ENCODE measurements at places on chromosomes 2 and 18.

GRCh38 chr2:38279201-38279600 lies 97.9 kb downstream of the ATL2 start:
- no peak for DNase-seq

- DNase-seq, result no peak
Measured at GRCh38 chr18:70414315-70414900, 125.6 kb downstream of the SOCS6 start.

DNA sequence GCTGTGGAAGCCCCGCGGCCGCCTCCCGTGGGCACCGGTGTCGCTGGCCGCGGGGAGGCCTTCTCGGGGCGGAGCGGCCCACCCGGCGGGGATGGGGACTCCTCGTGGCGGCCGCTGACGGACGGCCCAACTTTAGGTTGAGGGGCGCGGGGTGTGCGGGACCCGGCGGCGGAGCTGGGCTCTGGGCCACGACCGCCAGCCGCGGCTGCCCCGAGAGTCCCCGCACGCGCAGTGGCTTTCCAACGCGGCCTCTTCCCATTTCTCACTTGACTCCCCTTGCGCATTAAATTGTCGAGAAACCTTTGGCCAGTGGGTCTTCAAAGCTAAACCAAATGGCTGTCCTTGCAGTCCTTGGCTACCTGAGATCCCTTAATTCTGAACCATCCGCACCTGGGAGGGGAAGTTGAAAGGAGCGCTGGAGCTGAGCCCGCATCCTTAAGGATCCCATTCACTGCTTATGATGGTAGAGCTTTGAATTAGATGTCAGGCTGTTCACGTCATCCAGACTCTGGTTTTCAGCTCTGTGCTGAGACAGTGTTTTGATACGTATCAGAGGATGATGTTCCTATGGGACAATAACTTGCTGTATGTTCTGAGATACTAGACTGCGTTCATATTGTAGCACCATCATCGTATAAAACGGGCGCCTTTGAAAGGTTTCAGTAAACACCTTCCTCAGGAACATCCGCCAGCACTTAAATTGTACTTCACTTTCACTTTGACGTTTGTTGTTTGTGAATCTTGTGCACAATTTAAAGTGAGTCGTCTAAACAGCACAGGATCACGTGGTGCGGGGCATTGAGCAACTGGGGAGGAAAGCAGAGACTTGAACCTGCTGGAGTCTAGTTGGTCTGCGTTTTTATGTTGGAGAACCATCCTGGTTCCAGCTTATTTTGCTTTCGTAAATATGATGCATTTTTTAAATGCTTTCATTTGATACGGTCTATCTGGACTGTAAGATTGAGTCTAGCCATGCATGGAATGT lies 874 bp downstream of the CLIP4 start:
- no peak for DNase-seq

DNA sequence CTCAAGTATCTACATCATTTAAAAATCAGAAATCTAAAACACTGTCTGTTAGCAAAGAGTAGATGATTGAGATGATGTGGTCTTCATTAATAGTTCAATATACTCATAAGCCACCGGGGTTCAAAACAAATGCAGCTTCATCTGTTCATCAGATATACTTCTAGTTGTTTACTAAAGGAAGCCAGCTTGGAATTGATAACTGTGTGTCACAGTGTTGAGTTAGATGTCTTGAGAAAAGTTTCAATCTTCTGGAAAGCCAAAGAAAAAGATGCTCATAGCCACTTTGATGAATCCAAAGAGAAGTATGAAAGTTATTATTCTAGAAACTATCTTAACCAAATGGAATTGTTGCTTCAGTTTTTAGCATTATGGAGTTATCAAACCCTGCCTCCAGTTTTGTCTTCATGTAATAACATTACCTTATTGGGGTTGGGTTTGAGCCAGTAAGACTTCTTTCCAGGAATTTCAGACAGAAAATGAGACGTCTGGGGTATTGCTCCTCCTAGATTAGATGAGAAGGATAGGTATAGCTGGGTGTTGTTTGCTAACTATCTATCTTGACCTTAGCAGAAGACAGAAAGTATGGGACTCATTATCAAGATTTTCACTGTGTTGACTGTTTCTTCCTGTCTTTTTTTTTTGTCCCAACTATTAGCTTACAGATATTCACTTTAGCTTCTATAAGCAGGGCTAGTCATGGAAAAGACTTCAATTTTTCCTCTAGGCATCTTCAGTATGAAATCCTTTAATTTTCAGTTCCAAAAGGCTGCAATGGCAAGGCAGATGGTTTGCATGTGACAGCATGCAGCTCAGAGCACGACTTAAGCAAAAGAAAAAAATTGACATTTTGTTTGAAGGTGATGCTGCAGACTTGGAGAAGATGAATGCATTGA lies 66.5 kb downstream of the LNPK start:
- no peak for DNase-seq

DNA sequence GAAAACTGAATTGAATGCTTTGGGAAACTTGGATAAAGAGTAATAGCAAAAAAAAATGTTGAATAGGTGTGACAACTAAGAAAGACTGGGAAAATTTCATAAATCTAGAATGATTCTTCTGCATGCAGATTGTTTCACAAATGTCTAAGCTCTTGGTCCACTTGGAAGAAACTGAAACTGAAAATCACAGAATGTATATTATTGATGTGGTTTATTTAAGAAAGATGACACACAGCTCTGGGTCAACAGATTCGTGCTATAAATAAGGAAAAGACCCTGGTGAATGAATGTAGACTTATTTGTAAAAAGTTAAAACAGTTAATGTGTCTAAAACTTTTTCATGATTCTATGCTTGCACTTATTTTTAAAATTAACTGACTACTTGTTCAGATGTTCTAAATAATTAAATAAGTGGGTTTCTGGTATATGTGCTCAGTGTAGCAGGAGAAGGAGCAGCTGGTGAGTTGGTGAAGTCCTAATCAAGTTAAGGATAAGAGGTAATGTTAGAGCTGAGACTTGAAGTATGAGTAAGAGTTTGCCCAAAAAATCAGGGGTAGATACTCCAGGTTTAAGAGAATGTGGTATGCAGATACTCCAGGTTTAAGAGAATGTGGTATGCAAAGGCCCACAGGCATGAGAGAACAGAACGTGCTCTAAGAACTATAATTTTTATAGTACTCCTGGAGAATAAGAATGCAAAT lies 24.5 kb downstream of the UGP2 start:
- no peak for DNase-seq

DNA sequence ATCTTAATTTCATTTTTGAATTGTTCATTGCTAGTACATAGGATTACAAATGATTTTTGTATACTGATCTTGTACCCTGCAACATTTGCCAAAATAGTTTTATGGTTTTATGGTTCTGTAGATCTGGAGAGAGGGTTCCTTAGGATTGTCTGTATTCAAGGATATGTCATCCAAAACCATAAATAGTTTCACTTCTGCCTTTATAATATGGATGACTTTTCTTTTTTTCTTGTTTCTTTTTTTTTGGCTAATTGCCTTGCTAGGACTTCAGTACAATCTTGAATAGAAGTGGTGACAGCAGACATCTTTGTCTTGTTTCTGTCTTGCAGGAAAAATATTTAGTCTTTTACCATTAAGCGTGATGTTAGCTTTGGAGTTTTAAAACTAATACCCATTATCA lies 383.9 kb upstream of the HS6ST1 start:
- no peak for DNase-seq

- DNase-seq, result no peak
Measured at GRCh38 chr2:72211777-72212485, 64.3 kb upstream of the CYP26B1 start.

- no peak for DNase-seq
Measured at GRCh38 chr18:29779096-29779495, 1263.4 kb downstream of the DSC3 start.

DNA sequence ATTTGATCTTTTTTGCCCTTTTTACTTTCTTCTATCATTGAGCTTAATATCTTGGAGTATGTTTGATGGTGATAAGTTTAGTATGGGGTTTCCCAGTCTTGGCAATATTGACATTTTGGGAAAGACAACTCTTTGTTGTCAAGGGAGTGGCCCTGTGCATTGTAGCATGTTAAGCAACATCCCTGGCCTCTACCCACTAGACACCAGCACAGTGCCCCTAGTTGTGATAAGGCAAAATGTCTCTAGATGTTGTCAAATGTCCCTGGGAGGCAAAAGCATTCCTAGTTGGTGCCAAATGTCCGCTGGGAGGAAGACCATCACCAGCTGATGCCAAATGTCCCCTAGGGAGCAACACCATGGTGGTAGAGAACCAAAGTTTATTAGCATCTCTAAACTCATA lies 28.2 kb downstream of the GULP1 start:
- no peak for DNase-seq

GRCh38 chr2:149904352-149905175 lies 317.0 kb upstream of the MMADHC start:
- no peak for DNase-seq

DNA sequence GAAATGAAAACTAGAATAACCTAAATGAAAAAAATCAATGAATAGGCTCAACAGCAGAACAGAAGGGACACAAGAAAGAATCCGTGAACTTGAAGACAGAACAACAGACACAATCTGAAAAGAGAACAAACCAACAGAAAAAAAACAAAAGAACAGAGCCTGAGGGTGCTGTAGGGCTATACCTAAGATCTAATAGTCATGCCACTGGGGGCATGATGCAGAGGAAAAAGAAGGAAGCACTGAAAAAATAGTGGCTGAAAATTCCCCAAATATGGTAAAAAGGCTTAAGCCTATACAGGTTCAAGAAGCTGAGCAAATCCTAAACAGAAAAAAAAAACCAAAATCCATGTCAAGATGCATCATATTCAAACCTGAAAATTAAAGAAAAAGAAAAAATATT lies 50.3 kb downstream of the KANSL3 start:
- no peak for DNase-seq

DNA sequence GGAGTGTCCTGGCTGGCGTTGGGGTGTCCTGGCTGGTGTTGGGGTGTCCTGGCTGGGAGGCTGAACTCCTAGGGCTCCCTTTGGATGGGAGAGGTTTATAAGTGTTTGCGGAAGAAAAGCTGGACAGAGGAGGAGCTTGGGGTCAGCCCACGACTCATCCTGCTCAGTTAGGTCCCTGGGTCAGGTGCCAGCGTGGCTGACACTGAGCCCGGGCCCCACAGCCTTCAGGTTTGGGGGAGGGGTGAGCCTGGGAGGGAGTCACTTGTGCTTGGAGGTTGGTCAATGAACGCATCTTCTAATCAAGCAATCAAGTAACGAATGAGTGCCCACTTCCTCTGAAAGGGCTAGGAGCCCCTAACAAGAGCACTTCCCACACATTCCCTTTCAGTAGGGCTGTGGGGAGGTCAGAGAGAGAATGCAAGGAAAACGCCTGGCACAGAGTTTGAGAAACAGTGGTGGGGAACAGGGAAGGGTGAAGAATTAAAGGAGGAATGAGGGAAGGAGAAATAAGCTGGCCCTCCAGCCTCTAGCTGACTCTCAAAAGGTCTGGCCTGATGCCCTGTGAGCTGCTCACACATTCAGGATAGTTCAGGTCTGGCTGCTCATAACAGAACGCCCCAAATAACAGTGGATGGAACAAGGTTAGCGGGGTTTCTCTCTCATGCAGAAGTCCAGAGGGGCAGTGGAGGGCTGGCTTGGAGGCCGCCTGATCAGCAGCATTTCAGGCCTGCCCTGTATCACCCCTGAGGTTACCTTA lies 670 bp downstream of the KCNIP3 start:
- DNase-seq, result no peak

GRCh38 chr2:860259-860855 lies 90.3 kb upstream of the SNTG2 start:
- DNase-seq, result no peak

DNA sequence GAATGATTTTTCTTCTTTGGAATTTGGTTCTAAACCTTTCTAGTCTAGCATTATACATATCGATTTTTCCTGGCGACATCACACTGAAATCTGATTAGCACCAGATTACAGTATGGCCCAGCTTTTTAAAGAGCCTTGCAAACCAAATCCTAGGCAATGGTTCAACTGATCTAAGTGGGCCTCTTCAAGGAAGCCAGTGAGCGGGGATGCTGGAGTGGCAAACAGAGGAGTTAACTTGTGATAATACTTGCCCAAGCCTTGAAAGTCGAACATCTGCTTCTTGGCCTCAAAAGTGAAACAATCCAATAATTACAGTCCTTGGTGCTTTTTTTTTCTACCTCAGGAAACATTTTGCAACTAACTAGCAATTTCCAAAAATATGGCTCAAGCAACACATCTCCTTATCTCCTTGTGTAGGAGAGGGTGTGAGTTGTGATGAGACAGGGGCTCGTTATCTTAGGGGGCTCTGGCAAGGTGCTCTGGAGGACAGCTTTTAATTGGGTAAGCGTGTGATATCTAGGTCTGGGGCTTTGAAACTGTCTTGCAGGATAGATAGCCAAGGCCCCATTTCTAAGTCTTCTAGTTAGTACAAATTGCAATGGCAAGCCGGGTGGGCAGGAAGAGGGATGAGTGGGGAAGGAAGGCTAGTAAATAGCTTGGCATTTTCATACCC lies 240.2 kb upstream of the CCDC68 start:
- no peak for DNase-seq

- no peak for DNase-seq
Measured at GRCh38 chr2:229425598-229425997, 154.5 kb upstream of the PID1 start.

GRCh38 chr2:16217291-16217690 lies 276.9 kb downstream of the MYCN start:
- no peak for DNase-seq

GRCh38 chr2:146048141-146048540 lies 1528.2 kb upstream of the ZEB2 start:
- DNase-seq, result no peak

DNA sequence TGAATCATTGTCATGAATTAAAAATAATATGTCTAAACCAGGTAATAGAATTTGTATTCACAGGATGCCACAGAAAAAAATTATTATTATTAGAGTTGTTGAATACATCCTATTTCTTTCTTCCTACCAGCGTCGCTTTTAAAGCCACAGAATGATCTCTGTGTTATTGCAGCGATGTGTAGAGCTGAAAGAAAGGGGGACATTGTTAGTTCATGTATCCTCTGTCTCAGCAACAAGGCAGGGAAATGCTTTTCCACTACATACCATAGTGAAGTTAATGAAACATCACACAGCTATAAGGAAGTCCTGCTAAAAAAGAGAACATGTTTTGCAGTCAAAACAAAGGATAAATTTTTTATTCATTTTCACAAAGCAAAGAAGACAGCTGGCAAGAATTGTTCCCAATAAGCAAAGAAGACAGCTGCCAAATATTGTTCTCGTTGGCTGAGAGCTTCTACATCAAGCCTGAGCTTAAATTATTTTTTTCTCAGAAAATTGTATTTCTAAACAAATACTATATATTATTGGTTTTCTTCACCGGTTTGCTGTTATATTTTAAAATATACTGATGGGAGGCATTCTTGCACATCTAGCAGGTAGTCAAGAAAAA lies 1234.4 kb downstream of the SUCLG1 start:
- DNase-seq, result no peak

- no peak for DNase-seq
Measured at GRCh38 chr2:18336975-18337374, 223.5 kb downstream of the RDH14 start.

- no peak for DNase-seq
Measured at GRCh38 chr18:77049938-77050337, 82.6 kb downstream of the MBP start.

DNA sequence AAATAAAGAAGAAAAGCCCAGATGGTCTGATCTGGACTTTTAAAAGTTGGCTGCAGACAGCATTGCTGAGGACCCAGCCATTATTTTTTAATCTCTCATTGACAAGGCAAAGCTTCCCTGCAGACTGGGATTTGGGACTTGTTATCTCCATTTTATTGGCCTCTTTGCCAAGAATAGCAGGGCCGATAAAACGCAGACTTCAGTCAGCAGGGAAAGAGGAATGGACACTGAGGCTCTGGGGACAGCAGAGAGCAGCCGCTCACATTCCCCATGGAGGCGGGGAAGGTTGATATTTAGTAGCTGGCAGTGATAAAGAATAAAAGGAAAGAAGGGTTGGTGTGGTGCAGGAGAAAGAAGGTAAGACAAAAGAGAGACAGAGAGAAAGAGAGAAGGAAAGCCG lies 350.1 kb upstream of the PIK3C3 start:
- no peak for DNase-seq

Measured in left renal cortex interstitium (tissue), 4 donors.